CD4-positive, alpha-beta T cell treated with Interleukin-10 for 1 hour (primary cell): ENCODE measurements at places on chromosomes 6 and 20.

- DNase-seq: no peak
Observed at GRCh38 chr6:84771756-84772356, 7.5 kb upstream of the TBX18 start.

- no peak for DNase-seq
Observed at GRCh38 chr20:5005326-5005725, 4.0 kb upstream of the SLC23A2 start.

DNA sequence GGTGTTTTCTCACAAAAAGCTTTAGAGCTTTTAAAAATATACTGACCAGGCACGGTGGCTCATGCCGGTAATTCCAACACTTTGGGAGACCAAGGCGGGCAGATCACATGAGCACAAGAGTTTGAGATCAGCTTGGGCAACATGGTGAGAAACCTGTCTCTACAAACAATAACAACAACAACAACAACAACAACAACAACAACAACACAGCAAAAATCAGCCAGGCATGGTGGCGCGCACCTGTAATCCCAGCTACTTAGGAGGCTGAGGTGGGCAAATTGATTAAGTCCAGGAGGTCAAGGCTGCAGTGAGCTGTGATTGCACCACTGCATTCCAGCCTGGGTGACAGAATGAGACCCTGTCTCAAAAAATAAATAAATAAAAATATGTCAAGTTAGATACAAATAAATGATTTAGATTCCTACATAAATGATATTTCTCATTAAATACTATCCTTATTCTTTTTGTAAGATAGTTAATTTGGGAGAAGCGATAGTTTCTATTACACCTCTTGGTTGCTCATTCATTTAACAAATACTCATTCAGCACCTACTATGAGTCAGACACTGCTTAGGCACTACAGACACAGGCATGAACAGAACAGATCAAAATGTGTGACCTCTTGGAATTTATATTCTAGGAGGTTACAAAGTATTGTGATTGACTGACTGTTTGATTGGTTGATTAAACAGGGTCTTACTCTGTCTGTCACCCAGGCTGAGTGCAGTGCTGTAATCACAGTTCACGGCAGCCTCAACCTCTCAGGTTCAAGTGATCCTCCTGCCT lies 83.5 kb upstream of the BEND3 start:
- DNase-seq: no peak

- DNase-seq: no peak
Observed at GRCh38 chr20:3660262-3661059, 2.7 kb downstream of the GFRA4 start.

GRCh38 chr20:25672659-25673235 lies 23.9 kb downstream of the ZNF337 start:
- DNase-seq: no peak

- DNase-seq: peak; percentile 90
Observed at GRCh38 chr6:157021344-157021992, 244.3 kb downstream of the ARID1B start.

GRCh38 chr20:33636776-33637175 lies 25.4 kb upstream of the C20orf144 start:
- DNase-seq: no peak

- no peak for DNase-seq
Observed at GRCh38 chr6:30880698-30881252, 3.5 kb upstream of the DDR1 start.

DNA sequence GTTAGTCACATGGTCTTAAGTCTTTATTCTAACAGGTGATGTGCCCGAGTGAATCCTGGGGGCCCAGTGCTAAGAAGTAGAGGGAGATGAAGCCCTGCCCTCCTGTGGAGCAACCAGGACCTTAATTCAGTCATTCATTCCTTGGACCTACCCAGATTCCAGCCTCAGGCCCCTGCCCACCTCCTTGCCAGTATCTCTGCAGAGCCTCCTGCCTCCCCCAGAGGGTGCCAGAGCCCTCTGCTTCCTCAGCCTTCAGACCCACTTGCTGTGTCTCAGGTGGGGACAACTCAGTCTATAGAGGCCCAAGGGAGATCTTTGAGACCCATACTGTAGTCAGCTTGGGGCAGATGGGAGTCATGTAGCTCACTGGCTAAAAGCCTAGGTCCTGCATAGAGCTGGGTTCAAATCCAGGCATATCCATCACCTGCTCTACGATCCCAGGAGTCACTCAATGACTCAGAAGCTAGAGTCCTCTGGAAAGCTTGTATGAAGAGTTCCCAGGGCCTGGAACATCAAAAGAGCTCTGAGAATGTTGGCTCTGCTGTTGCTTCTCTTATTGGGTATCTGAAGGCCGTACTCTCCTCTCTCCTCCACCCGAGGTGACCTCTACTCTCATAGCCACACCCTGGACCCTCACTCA lies 3.9 kb upstream of the SIGLEC1 start:
- peak; percentile 23 for DNase-seq

DNA sequence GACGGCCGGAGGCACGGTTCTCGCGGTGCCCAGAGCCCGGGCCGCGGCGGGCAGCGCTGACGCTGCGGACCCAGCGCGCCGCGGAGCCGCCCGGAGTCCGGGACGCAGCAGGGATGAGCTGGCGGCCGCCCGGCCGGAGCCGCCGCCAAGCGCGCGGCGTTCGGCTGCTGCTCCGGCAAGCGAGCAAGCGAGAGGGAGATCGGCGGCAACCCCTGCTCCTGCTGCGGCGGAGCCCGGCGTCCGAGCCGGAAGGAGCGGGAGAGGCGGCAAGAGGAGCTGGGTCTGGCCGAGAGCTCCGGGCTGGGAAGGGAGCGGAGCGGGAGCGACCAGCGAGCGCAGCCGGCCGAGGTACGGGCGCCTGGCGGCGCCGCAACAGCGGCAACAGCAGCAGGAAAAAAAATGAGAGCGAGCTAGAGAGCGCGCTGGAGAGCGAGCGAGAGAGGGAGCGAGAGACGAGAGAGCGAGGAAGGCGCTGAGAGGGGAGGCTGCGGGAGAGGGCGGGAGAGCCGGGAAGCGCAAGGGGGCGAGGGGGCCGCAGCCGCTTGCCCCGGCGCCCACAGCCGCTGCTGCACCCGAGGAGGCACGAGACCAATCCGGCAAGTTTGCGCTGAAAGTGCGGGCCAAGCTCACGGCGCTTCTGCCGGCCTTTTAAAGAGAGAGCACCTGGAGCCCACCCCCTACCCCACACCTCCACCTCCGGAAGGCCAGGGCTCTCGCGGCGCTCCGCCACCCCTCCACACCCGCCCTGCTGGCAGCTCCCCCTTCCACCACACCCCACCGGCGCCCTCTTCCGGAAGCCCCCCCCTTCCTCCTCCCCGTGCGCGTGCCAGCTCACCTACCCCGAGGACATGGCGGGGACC lies 496 bp downstream of the GRM4 start:
- peak; percentile 30 for DNase-seq

DNA sequence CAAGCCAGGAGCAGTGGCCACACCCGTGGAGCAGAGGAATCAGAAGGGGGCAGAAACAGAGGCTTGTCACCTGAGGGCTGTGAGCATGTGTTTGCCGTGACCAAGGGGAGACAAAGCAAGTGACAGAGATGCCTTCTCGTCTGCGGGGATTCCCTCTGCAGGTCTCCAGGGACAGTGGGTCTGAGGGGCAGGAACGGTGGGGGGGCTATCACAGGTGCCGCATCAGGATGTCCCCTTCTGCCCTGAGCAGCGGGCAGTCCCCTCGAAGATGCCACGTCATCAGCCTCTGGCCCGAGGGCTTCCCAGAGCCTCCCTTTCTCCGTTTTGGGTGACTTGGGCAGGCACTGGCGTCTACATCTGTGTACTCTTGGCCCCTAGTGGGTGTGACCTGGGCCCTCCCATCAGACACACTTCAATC lies 338.7 kb downstream of the PREX1 start:
- no peak for DNase-seq

GRCh38 chr20:25626779-25627178 lies 3.0 kb upstream of the NANP start:
- DNase-seq: no peak
